ENCODE measurements at places on chromosomes 12 and 14.

DNA sequence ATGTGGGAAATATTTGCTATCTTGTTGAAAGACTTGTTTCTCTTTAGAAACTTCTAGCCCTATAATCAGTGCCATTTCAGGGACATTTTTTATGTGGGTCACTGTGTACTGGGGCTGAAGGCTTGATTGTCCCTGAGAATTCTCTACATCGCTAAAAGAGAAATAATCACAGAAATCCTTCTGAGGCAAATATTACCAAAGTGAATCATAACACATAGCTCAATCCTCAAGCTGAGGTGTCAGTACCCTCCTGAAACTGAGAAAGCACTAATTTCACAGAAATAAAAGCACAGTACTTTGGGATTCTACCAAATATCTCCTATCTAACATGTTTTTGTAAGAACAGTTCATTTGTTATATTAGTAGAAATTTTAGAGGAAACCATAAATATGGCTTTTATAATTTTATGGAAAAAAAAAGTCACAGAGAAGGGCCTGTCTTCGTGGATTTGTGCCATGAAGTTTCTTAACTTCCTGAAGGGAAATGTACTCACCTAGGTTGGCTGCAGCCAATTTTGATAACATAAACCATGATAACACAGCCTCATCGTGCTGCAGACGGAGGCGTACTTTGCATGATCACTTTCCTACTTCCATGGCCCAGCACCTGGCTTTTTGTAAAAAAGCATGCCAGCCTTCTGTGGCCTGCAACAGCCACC, 163.7 kb upstream of the HIF1A start:
- no peak for DNase-seq

GRCh38 chr12:17950898-17951297, 139.1 kb downstream of the RERGL start:
- DNase-seq, result no peak

GRCh38 chr14:53149668-53150316, 3.3 kb downstream of the DDHD1 start:
- DNase-seq, result no peak

DNA sequence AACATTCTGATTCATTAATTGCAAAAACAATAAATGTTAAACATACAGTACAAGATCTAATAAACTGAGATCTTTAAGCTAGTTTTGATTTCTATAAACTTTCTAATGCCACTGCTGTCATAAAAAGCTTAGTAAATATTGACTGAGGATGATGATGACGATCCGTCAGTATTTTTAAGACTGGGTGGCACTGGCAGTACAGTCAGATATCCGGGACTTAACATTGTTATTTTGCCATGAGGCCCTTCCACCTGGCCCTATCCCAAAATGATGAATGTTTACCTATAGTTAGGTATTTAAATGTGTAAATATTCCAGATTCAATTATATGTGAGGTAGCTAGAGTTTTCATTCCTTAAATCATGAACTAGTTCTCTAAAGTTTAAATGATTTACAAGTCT, 158.5 kb downstream of the FOXA1 start:
- DNase-seq, result no peak

GRCh38 chr12:11701433-11701832, 52.0 kb downstream of the ETV6 start:
- DNase-seq, result no peak

DNA sequence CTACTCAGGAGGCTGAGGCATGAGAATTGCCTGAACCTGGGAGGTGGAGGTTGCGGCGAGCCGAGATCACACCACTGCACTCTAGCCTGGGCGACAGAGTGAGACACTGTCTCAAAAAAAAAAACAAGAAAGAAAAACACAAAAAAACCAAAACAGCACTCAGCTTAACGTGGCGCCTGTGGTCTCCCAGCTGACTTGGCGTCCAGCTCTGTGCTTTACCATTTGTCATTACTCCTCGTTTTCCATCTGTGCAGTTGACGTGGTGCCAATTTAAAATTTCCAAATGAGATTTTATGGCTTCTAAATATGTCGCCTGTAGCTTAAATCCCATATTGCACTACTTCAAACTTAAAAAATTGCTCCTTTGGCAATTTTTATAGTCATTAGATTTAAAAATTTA, 2.0 kb downstream of the MGP start:
- DNase-seq, result no peak

- DNase-seq, result no peak
Measured at GRCh38 chr14:105540811-105541210, 14.4 kb downstream of the TMEM121 start.

DNA sequence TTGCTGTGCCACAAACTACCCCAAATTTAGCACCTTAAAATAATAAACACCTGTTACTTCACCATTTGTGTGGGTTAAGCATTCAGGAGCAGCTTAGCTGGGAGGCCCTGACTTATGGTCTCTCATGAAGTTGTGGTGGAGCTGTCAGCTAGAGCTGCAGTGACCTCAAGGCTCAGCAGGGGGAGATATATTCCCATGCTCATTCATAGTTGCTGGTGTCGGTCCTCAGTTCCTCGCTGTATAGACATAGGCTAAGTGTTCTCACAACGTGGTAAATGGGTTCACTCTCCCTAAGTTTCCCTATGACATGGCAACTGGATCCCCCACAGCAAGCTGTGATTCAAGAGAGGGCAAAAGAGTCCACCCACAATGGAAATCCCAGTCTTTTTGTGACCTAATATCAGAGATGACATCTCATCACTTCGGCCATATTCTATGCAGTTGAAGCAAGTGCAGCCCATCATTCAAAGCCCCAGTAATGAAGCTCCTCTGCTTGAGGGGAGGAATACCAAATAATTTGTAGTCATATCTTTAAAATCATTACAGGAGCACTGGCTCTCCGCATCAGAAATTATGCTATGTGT, 41.1 kb downstream of the PRB3 start:
- peak; percentile 22 for DNase-seq

- no peak for DNase-seq
Measured at GRCh38 chr12:6213969-6214368, 13.8 kb downstream of the CD9 start.

DNA sequence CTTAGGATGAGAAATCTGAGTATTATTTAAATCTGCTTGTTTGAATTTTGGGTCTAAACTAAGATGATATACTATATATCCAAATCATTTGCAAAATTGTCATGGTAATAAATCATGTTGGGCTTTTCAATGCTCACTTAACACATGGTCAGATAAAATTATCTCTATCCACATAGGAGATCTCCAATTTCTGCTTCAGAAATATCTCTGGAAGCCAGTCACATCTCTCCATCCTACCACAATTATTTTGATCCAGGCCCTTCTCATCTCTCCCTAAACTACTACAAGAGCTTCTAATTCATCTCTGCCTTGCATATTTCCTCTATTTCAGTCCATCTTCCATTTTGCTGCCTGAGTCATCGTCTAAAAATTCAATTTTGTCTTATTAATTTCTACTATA, 3.8 kb downstream of the DCN start:
- no peak for DNase-seq

DNA sequence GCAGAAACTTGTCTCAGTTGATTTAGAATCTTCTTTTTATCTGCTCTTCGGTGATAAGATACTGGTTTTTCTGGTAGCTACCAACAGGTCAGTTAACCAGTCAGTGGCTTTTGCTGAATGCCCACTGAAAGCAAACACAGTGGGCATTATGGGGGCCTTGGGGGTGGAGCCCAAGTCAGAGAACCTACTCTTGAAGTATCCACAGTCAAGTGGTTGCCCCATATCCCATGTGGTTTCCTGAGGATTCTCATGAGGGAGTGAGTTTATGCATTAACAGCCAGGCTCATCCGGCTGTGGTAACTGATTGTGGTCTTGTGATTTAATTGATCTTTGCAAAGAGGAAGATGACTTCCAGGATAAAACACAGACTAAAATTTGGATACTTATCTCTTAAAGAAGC, 83.7 kb downstream of the ST8SIA1 start:
- DNase-seq, result no peak

DNA sequence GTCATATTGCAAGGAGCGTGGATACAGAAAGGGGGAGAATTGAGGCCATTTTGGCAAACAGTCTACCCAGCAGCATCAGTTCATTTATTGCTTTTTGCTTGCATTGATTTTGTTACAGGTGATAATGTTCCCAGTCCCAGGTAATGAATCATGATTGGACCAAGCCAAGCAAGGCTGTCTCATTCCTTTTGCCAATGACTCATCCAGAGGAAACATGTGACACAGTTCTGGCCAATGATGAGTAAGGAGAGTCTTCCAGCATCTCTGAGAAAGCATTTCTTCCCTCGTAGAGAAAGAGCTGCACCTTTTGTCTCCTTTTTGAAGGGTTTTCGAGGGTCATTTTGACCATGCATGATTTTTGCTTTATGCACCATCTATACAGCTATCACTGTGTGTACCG, 68.2 kb downstream of the SLC15A4 start:
- DNase-seq, result no peak

DNA sequence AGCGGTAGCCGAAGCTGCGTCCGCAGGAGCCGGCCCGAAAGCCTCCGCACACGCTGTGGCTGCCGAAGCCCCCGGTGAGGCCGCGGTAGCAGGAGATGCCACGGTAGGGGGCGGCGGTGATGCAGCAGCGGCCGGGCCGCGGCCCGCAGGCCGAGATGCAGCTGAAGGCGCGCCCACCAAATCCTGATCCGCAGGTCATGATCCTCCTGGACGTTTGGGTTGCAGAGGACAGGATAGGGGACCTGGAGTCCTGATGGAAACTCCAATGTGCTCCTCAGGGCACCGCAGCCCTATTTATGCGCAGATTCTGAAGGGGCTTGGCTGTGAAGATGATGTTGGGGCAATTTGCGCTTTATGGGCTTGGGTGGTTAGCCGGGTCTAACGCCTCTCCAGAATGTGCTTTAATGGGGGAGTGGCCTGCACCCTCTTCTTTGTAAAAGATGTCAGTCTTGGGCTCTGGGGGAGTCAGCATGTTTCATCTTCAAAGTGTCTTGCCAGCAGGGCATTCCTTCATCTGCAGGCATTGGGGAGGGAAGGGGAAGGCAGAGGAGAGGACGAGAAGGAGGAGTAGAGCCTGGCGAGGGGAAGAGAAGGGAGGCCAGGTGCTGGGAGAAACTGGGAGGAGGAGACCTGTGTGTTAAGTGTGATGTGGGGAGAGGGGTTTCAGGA, at the start of gene KRT81:
Gene KRT81, minus strand, starts transcription at position 268 of the 669 bp plus-strand sequence. Its CDS starts 69 bp downstream, at position 199.
- DNase-seq, result no peak

All from stromal cell of bone marrow (primary cell).